ENCODE measurements at places on chromosomes 3 and 15.

GRCh38 chr15:92908713-92909057 is 8.6 kb downstream of the CHD2 start:
- no peak for DNase-seq

- DNase-seq = no peak
Observed at GRCh38 chr3:47318916-47319315, 36.2 kb downstream of the KLHL18 start.

DNA sequence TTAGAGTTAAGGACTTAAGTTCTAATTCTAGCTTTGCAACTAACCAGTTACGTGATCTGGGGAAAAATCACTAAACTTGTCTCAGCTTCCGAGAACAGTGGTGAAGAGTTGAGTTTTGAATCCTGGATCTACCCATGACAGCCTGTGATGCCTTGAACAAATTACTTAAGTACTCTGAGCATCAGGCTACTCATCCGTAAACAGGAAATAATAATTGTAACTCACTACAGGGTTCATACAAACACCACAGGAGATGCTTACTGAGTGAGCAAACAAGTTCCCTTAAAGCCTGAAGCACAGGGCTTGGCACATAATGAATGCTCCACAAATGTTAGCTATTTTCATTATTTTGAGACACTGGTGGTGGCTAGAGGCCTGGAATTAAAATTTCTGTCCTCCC is 158.8 kb downstream of the ERC2 start:
- no peak for DNase-seq

DNA sequence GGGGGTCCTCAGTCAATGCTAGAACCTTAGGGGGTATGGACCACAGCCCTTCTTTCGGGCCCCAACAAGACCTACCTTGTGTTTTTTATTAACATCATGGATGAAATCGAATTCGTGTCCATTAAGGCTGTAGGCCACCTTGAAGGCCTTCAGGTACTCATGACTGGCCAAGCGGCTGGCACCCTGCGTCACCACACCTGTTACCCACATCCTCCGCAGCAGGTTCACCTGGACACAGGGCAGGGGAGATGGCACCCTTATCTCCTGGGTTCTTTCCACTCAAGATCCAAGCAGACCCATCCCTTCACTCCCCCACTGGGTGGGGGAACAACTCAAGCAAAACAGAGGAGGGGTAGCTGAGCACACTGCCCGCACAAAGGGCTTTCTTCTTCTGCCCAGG is 6.6 kb downstream of the MFGE8 start:
- no peak for DNase-seq

DNA sequence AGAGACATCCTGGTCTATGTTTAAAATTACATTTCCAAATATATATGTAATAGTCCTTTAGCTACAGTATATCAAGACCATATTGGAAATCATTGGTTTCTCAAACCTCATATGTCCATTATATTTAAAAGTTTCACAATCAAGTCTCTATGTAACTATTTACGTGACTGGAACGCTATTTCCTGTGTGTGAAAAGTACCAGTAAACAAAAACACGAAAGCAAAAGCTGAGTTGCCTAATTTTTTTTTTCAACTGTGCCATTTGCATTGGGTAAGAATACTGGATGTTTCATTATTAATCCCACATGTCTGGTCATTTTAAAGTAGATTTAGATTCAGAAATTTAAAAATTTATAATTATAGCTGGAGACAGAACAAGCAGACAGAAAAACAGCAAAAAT is 381.4 kb downstream of the TBC1D5 start:
- DNase-seq = peak; percentile 7

GRCh38 chr3:170440344-170440743 is 21.7 kb downstream of the CLDN11 start:
- no peak for DNase-seq

- DNase-seq = no peak
Observed at GRCh38 chr3:43748179-43748578, 57.4 kb downstream of the ABHD5 start.

GRCh38 chr3:61650276-61650675 is 88.9 kb downstream of the PTPRG start:
- no peak for DNase-seq

DNA sequence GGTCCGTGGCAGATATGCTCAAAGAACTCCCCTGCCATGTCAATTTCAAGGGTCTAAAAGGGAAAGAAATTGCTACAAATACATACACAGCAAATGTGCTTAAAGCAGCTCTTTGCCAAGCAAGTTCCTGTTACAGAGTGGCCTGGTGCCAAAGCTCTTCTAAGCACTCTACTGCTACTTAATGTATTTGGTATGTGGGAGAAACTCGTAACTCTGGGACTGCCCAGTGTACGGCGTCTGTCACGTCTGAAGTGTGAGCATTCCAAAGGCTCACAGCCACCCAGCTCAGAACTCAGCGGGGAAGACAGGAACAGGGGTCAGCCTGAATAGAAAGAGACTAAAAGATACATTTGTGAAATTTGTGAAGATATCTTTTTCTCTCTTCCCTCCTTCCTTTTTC is 54.6 kb downstream of the RBMS3 start:
- peak; percentile 45 for DNase-seq

GRCh38 chr3:196220587-196220986 is 4.3 kb downstream of the SLC51A start:
- DNase-seq = peak; percentile 94

- DNase-seq = peak; percentile 49
Observed at GRCh38 chr3:42080453-42080872, 10.7 kb upstream of the TRAK1 start.

DNA sequence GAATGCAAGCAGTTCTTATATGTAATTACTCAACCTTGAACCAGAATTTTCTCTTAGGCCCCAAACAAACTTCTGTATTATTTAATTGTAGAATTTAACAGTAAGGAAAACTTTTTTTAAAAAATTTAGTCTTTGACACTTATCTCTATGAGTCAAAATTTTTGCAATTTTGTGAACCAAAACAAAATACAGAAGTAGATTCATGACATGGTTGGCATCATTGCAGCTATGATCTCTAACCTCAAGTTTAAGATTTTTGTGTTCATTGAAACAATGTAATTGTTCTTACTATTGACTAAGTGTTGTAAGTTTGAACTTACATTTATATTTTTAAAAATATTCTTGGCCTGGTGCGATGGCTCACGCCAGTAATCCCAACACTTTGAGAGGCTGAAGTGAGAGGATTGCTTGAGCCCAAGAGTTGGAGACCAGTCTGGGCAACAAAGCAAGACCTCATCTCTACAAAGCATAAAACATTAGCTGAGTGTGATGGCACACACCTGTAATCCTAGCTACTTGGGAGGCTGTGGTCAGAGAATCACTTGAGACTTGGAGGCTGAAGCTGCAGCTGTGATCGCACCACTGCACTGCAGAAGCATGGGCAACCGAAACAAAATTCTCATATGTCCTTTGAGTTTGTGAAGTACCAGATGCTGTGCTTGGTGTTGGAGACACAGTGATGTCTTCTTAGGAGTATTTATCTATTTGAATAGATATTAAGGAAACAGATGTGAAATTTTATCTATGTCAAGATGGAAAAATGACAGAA is 39.7 kb downstream of the STT3B start:
- peak; percentile 43 for DNase-seq

GRCh38 chr15:36658898-36659639 is 79.6 kb downstream of the CDIN1 start:
- DNase-seq = no peak

DNA sequence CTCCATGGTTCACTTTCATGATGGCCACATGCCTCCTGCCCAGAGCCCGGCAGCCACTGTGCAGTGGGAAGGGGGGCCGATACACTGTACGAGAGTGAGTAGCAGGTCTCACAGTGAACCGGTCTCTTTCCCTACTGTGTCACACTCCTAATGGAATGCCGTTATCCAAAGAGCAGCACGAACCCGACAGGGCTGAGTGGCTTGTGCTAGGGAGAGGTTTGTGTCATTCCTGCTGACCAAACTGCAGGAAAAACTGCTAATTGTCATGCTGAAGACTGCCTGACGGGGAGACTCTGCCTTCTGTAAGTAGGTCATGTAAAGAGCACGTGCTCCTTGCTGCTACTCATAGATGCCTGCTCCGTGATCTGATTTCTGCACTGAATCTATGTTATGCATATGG is 105.1 kb downstream of the ARPP21 start:
- DNase-seq = no peak

DNA sequence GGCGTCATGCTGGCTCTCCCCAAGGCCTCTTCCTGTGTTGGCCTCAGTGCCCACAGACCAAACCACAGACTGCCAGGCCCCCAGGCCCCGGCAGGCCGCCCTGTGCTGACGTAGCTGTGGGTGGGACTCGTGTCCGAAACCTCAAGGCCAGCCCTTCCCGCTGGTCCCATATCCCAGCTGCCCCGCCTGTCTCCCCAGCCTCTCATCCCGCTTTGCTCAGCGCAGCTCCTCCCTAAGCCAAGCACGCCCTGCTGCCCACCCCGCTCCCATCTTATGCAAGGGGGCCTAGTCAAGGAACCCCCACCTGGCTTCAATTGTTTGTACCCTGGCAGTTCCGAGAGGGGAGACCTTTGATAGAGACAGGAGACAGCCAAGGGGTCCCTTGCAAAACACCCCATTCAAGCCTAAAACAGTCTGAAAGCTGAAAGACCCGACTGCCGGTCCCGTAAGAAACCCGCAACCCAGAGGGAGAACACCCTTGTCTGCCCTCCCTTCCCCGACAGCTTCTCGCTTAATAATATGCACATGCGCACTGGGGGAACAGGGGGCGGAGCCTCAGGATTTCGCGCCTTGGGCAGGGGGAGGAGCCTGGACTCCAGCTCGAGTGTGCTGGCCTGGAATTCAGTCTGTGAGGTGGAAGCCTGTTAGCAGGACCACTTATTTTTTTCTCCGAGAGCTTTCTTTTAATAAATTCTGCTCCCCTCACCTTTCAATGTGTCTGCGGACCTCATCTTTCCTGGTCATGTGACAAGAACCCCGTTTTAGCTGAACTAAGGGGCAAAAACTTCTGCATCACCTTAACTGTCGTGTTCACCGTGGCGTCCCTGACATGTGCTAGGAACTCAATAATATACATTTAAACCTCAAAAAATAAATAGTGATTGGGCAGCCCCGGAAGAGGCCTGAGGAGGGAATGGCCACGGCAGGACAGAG is 17.2 kb downstream of the TNFAIP8L3 start:
- DNase-seq = peak; percentile 74

DNA sequence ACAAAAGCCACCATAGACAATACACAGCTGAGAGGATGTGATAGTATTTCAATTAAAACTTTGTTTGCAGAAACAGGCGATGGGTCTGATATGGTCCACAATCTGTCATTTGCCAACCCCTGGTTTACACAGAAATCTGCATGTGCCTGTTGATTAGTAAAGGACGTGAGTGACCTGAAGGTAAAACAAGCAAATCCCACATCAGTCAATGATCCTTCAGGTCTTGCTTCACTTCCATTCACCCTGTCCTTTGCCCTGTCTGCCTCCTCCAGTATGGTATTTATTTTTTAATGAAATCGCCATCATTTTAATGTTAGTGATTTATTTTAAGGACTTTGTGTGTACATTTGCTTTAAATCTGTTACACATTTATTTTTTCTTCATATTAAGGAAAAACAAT is 166.2 kb downstream of the FEZF2 start:
- DNase-seq = no peak

GRCh38 chr15:59545573-59545972 is 66.0 kb upstream of the GCNT3 start:
- DNase-seq = no peak

DNA sequence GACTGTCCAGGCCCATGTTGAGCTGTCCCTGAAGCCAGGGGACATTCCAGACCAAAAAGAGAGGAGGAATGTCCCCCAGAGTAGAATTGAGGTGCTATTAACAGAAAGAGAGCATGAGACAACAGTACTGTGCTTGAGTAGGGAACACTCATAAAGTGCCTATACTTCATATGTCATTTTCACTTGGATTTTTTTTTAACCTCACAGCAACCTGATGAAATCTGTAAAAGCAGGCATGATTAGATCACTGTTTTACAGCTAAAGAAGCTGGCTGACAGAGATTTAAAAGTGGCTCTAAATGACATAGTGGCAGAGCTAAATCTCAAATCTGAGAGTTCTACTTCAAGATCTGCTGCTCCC is 18.8 kb downstream of the PODXL2 start:
- no peak for DNase-seq

DNA sequence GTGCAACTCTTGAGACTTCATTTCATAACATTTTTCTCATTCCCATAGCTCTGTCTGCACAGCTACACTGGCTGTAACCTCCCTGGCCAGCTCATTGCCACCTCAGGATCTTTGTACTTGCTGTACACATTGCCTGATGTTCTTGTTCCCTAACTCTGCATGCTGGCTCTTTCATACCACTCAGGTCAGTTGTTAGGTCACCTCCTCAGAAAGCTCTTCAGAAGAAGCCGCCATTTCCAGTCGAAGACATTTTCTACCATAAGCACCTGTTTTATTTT is 176.2 kb downstream of the AKAP13 start:
- no peak for DNase-seq

GRCh38 chr3:31696009-31696297 is 163.2 kb downstream of the STT3B start:
- DNase-seq = no peak

DNA sequence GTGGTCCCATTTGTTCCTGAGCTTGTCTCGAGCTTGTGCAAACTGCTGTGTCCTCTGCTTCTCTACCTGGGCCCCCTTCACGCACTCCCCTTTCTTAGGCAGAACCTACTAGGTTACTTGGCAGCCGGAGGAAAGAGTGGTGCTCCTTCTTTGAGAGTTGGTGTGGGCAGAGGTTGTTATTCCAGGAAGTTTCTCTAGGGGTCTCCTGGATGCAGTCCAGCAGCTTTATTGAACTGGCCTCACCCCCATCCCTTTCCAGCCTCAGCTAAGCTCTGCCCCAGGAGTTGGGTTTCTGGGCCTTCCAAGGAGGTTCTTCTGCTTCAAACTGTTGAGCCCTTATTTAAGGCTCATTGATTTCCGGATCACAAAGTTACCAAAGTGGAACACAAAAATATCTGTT is 103.2 kb downstream of the C3orf70 start:
- no peak for DNase-seq

DNA sequence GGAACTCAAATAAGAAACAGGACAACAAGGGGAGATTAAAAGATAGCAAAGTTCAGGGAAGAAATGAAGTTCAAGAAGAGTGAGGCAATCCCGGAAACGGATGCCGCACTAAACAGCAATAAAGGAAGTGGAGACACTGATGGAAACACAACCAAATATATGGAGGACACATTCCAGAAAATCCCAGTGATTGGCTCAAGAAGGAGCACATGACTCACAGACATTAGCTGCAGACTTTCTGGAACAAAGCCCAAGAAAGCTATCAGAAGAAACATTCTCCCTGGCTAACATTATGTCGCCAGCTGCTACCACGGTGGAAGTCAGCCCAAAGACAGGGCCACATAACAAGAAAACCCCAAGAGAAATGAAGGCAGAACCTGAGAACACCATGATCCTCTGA is 18.1 kb upstream of the VGLL4 start:
- peak; percentile 15 for DNase-seq

DNA sequence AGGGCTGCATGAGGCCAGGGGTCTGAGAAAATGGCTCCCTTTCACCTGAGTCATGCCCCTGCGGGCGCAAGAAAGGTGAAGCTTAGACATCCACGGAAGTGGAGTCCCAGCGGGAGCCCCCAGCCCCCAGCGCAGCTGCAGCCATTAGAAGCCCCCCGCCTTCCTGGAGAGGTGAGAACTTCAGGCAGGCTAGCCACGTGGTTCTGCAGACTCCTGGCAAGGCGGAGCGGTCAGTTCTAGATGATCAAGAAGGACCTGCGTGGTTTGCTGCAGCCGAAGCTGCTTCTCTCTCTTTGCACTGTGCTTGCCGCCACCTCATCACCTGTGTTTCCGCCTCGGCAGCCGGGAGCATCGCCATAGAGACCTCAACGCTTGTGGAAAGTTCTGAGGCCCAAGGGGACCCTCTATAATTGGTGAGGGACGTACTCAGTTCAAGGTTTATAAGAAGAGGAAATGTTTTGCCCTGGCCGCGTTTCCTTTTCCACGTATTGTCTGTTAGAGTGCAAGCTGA is 15.8 kb upstream of the KCNMB3 start:
- no peak for DNase-seq
